ENCODE measurements at places on chromosomes 5 and 9.

DNA sequence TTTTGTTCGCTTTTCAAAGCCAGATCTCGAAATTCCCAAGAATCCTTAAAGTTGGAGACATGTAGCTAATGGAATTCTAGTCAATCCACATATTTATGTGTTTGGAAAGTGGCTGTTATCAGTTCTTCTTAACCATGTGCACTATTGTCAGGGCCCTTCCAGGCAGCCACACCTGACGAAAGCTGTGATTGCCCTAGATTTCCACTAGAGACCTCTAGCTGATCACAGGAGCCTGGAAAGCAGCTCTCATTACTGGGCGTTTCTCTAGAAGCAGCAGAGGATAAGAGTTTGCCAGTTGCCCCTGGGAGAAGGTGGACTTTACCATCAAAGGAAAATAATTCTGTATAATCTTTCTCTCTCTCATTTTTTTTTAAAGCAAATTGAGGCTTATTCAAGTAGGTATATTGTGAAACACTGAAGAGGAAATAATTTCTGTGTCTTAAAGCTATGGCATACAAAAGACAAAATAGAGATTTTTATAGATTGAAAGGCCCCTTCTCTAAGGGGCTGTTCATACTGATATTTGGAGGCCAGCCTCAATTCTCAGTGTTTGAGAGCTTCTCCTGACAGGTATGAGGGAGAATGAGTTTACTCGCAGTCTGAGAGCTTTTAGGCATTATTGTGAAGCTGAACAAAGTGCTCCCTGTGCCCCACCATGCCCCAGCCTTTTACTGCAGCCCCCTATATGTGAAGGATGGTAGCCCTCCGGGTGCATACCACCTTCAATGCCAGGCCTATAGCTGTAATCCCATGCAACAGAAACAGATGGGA is 405.4 kb upstream of the ACTBL2 start:
- no peak for DNase-seq

- DNase-seq, result no peak
Measured at GRCh38 chr9:33455945-33456344, 8.6 kb upstream of the AQP3 start.

- DNase-seq, result no peak
Measured at GRCh38 chr5:33631139-33631538, 190.4 kb downstream of the TARS1 start.

- DNase-seq, result no peak
Measured at GRCh38 chr5:40904994-40905306, 4.3 kb upstream of the C7 start.

GRCh38 chr9:97406620-97407177 is 5.2 kb upstream of the TDRD7 start:
- no peak for DNase-seq

GRCh38 chr5:98175474-98175873 is 598.0 kb upstream of the RGMB start:
- DNase-seq, result no peak

- DNase-seq, result no peak
Measured at GRCh38 chr5:144122641-144123040, 47.8 kb downstream of the YIPF5 start.

DNA sequence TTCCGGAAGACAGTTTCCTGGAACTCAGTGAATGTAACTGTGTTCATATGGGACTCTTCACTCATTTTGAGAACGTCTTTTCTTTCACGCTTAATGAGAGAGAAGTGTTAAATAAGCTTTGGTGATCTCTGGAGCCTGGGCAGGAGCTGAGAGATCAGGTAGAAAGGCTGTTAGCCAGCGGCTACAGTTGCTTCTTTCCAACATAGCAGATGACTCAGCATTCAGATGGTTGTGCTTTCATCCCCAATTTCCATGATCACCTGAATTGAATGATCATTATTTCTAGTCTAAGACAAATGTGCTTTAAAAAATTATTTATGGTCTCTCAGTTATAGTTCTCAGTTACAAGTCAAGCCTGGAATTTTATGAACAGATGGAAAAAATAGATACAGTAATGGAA is 234.5 kb downstream of the ADAMTSL1 start:
- DNase-seq, result no peak

DNA sequence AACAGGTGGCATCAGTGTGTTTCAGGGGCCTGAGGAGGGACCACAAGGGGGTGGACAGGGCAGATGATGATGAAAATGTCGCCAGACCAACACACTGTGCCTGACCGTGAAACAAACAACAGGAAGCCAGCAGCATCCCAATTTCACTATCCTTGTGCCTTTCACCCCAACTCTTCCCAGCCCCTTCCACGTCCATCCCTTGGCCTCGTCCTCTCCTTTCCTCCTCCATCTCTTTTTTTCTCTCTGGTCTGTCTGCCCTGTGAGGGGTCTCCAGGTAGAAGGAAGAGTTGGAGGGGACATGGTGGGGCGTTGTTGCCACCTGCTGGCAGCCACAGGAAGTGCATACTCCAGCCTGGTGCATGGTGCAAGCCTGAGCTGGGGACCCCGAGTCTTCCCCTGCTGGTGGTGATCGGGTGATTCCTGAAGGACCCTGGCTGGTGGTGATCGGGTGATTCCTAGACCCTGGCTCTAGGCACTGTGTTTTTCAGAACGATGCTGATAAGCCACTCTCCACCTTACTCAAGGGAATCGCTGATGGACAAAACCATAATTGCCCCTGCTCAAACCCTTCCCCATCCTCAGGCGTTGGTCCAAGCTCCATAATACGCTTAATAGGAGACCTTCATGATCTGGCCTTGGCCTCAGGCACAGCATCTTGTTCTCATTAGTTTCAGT is 21.7 kb upstream of the NSD1 start:
- DNase-seq, result peak; percentile 31

- DNase-seq, result no peak
Measured at GRCh38 chr5:159010661-159011442, 88.9 kb downstream of the EBF1 start.

GRCh38 chr5:148574167-148574566 is 80.2 kb downstream of the HTR4 start:
- DNase-seq, result no peak

DNA sequence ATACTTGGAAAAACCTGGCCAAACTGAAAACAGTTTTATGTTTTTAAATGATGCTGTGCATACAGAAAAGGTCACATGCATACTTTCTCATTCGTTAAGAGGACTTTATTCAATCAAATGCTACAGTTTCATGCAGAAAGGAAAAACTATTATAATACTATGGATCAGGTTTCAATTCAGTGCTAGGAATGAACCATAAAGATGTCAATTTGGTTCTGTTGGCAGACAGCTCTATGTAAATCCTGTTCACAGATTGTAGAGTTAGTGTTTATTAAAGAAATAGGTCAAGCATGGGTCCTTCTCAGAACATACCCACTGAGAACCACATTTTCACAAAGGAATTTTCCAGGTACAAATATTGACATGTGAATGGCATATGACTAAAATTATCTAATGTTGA is 57.1 kb downstream of the RETREG1 start:
- no peak for DNase-seq

GRCh38 chr9:24738421-24738961 is 192.8 kb upstream of the IZUMO3 start:
- DNase-seq, result no peak

DNA sequence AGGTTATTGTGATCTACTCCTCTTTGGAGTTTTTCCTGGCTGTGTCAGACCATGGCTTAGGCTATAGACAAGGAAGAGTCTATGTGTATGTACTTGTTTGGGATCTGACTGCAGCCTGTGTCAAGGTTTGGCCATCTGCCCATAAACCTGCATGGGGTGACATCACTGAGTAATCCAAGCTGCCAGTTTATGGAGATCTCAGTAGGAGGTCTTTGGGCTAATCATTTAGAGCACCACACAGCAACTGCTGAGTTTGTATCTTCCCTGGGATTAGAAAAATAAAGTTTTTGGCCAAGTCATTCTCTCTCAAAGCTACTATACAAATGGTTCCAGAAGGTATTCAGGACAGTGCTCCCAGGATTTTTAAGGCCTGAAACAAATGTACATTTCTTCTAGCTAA is 65.5 kb upstream of the HSPB3 start:
- no peak for DNase-seq

- DNase-seq, result no peak
Measured at GRCh38 chr5:43043400-43043756, 3.3 kb upstream of the ANXA2R start.

DNA sequence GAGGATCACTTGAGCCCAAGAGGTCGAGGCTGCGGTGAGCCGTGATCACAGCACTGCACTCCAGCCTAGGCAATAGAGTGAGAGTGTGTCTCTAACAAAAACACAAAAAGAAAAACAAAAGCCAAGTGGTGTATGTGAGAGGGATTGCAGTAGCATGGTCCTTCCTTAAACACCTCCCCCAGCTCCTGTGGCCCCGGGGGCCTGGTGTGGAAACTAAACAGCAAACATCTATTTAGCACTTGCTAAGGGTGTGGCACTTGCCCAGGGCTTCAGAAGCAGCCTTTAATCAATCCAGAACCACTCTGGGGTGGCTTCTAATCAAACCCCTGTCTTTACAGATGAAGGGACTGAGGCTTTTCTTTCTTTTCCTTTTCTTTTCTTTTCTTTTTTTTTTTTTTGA is 4.4 kb upstream of the FBP1 start:
- DNase-seq, result no peak

- DNase-seq, result no peak
Measured at GRCh38 chr9:115877852-115878438, 275.6 kb upstream of the PAPPA start.

GRCh38 chr9:69195668-69196067 is 21.6 kb downstream of the TJP2 start:
- DNase-seq, result no peak

DNA sequence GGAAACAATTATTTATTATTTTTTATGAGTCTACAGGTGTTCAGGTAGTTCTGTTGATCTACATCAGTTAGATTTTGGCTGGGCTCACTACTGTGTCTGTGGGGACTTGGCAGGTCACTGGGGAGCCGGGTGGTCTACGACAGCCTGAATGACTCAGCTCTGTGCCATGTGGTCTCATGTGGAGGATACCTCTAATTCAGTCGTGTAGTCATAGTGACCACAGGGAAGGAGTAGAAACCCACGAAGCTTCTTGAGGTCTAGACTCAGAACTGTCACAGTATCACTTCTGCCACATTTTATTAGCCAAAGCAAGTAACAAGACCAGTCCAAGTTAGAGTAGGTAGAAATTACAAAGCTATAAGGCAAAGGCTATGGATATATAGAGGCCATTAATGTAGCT is 64.7 kb upstream of the GRAMD2B start:
- no peak for DNase-seq
